ENCODE measurements at places on chromosomes 3 and 15.

DNA sequence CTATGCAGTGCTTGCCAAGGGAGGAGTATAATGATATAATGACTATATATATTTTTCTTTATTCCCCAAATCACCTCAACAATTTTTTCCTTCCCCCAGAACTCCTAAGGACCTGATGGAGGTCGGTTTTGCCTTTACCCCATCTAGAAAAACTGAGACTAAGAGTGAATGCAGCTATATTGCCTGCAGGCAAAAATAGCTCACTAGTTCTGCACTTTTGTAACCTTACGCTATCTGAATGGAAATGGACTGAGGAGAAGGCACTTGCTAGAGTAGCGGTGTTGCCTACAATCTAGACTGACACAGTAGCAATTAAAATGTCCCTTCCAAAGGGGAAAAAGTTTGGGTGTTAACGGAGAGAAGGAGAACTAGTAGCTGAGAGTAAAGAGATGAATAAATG is 379.5 kb upstream of the SEMA6D start:
- no peak for DNase-seq

DNA sequence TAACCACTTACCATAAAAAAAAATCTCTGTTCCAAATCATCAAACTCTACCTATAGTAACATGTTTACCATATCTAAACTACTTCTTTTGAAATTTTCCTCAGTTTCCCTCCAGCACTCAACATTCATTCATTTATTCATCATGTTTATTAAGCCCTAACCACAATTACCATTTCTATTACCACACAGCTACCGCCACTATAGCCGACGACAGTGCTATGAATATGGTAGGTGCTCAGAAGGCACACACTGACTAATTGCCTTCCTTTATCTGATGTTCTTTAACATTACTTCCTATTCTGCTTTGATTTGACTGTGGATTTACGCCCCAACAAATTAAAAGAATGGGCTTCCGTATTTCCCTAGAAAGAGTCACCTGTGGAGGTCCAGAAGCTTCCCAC is 43.9 kb downstream of the GUCA1C start:
- DNase-seq, result no peak

DNA sequence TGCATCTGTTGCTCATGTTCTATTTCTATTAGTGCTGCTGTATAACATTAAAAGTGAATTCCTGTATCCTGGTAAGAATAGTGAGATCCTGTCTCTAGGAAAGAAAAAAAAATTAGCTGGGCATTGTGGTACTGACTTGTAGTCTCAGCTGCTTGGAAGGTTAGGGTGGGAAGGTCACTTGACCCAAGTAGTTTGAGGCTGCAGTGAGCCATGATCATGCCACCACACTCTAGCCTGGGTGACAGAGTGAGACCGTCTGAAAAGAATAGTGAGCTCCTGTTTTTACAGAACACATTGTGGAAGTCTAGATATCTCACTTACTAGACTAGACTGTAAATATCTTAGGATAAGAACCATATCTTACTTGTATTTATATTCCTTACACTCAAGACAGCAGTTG is 4.6 kb downstream of the ATP11B start:
- no peak for DNase-seq

- DNase-seq, result no peak
These were observed 31.7 kb downstream of the HACD3 start for GRCh38 chr15:65561934-65562333.

- DNase-seq, result no peak
These were observed 60.5 kb downstream of the THBS1 start for GRCh38 chr15:39641191-39641889.

DNA sequence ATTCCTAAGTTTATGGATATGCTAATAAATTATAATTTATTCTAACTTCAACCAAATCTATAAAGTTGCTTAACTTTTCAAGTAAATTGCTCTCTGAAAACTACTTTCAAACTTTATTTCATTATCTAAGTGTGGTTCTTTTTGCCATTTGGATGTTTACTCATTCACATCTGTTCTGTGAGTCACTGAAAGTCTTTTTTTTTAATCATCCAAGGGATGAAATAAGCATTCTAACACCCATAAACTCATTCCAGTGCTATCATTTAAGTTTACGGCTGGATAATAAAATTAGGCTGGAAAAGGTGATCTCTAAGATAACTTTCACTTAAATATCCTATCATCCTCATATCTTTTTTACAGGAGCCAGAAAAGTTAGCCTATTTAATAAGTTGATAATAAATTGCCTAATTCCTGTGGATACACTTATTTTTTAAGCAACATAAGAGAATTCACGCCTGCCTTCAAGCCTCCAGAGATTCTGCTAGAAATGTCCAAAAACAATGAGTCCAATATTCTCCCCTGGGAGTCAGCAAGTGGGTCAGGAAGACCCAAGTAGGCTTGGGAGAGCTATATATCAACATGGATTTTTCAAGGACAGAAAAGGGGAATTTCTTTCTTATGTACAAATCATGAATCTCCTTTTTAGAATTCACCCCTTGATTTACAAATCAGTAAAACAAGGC is 25.8 kb downstream of the SCG3 start:
- no peak for DNase-seq

- DNase-seq, result no peak
These were observed 9.0 kb downstream of the EIF5A2 start for GRCh38 chr3:170899455-170899854.

DNA sequence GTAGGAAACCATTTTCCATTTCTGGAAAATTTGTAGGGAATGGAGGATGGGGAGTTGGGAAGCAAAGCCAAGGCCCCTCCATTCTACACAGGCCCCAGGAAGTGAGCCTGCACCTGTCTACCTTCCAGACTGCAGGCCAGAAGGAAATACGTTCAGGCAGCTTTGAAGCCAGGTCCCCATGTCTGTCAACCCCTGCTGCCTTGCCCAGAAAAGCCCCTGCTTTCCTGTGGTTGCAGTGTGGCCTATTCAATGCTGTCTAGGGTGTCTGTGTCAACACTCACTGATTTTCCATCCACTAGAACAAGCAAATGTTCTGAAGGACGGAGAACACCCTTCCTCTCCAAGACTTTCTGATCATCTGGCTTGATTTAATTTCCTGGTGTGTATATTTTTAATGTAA is 281.9 kb downstream of the TLE3 start:
- DNase-seq, result no peak

DNA sequence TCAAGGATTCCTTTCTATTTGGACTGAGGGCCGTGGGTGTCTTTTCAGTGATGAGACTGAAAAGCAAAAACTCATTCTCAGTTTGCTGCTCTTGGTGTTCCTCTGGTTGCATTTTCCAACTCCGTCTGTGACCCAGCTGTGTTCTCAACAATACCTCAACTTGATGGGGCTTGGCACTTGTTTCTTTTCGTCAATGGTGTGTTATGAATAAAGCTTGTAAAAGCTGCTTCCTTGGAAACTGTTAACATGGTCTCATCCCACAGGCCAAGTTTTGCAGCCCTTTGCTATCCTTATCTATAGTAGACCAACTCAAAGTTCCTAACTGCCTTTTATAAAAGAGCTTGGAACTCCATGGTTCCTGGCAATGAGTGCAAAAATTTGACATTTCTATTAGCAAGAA is 142.5 kb upstream of the UBE2E1 start:
- DNase-seq, result no peak

DNA sequence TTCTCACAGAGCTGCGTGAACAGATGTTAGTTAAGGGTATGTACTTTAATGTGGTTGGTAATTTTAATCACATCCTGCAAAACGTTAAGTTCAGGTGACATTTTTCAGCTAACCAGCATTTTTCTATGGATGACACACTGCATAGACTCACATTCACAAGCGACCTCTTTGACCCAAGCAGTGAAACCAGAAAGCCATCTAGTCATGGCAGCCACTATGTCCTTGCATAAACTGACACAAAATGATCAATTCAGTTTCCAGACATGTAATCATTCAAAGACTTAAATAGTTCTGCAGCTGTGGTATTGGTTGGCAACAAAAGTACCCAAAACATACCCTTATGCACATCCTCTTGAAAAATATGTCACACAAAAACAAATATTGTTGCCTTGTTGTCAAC is 7.4 kb upstream of the CAPN7 start:
- no peak for DNase-seq

GRCh38 chr3:99575683-99576082 is 62.7 kb upstream of the COL8A1 start:
- no peak for DNase-seq

- DNase-seq, result no peak
These were observed 733.2 kb upstream of the GOLIM4 start for GRCh38 chr3:168828943-168829342.

GRCh38 chr15:26697913-26698312 is 75.0 kb downstream of the GABRB3 start:
- DNase-seq, result no peak

GRCh38 chr15:68578175-68578979 is 416 bp upstream of the CORO2B start:
- peak; percentile 62 for DNase-seq

GRCh38 chr15:90582553-90582952 is 52.8 kb downstream of the CRTC3 start:
- no peak for DNase-seq

DNA sequence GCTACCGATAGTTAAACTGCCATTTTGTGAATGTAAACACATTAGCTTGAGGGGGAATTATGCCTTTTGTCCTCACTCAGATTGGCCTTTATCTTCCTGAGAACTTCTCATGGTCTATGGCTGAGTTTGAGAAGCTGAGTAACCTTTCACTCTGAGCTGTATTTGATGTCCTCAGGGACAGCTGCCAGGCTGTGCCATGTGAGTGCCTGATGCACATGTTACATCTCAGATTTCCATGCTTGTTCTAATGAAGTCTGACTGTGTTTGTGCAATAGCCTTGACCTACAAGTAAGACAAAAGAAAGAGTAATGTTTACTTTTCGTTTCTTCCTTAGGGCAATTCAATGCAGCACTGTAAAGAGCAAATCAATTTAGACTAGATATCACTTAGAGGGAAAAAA is 44.1 kb upstream of the ARL6 start:
- no peak for DNase-seq

GRCh38 chr3:187902936-187903335 is 157.7 kb upstream of the BCL6 start:
- peak; percentile 34 for DNase-seq

DNA sequence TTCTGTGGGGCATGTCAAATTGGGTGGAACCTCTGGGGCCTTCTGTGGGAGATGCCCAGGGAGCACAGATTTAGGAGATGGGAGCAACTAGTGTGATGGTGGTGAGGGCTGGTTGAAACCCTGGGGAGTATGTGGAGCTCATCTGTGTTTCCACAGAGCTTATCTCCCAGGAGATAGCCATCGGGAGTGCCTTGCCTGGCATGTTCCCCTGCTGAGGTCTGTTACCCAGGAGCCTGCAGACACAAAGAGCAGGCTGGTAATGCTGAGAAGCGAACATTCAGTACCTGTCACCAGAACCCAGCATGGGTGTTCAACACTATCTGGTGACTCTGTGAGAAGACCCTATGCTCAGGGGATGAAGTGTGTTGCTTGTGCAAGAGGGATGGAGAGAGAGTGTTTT is 85.0 kb downstream of the CLSTN2 start:
- no peak for DNase-seq

DNA sequence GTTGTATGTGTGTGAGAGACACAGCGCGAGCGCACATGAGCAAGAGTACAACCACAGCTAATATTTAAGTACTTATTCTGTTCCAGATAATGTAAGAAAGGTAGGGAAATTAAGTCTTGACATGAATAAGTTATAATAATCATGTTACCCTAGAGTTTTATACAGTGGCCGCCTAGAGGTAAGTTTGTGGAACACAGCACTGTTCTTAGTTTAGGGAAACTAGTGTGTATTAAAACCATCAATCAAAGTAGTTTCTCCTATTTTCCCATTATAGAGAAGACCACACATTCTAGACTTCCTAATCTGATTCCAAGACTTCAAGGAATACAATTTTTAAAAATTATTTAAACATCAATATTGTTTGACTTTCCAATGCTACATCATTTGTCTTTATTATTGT is 9.5 kb downstream of the ALDH1A2 start:
- no peak for DNase-seq

DNA sequence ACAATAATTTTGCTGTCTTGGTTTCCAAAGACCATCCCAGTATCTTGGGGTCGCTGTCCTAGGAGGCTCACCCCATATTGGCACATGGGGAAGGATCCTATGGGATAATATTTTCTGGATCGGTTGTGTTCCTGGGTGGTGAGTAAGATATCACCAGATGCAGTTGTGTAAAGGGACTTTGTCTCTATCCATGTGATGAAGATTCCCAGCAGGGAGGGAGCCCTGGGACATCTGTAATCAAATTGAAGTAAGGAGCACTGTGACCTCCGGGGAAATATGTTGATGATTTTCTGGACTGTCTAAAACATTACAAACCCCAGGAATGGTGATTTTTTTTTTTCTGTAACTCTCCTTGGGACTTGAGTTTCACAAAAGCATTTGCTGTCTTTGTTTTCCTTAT is 36.2 kb upstream of the LRTM1 start:
- DNase-seq, result no peak

GRCh38 chr15:52437646-52438045 is 91.0 kb downstream of the MYO5A start:
- no peak for DNase-seq

GRCh38 chr3:36714343-36715086 is 49.8 kb downstream of the DCLK3 start:
- DNase-seq, result no peak

GRCh38 chr3:48473617-48473952 is 27.0 kb downstream of the ATRIP start:
- no peak for DNase-seq

GRCh38 chr3:157914882-157915281 is 191.3 kb downstream of the SHOX2 start:
- DNase-seq, result no peak

DNA sequence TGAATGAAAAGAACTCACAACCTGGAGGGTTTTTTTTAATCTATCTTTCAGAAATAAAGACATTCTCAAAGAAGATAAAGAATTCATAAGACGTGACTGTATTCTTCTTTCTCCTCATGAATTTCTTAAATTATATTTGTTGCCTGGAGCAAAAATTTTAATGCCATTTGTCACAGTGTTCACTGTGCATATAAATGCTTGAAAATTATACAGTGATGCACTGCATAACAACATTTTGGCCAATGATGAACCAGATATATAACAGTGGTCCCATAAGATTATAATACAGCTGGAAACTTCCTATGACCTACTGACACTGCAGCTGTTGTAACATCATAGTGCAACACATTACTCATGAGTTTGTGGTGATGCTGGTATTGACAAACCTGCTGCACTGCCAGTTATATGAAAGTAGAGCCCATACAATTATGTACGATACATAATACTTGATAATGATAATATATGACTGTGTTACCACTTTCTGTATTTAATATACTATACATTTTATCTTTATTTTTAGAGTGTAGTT is 67.3 kb downstream of the P2RY1 start:
- DNase-seq, result no peak
